ENCODE measurements at places on chromosomes 12 and 14.

DNA sequence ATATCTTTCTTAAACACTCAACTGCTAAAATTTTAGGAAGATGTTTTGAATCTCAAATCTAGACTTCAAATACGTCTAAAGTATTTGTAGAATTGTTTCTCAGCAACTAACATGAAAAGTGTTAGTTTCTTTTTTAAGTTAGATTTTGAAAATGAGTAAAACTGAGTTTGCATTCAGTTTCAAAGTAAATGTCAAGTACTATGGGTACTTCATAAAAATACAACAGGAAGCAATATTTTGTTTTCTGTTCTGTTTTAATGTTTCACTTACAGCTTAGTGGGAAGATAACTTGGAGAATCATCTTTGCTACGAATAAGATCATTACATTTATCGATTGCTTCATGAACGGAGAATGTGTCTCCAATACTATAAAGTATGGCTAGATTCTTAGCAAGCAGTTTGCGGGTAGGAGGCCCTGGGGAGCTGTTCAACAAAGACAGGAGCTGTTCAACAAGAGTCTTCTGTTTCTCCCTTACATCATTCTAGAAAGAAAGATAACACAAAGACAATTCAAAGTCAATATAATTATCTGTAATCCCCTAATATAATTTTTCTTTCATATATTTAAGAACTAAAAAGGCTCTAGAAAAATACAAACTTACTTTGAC lies 20.2 kb downstream of the HEATR5A start:
- no peak for DNase-seq

DNA sequence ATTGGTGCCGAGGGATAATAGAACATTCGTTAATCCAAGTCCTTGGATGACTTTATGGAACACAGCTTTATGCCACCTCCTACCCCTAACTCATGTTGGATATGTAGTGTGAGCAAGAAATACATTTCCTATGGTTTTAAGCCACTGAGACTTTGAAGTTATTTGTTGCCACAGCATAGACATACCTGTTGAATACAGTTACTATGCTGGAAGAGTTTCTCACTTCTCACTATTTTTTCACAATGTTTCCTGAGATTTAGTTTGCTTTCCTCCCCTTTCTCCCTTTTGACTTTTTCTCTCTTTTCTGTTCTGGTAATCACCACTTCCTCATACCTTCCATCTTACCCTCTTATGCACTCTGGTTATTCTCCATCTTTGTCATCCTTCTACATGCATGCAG lies 7.5 kb upstream of the CLEC4E start:
- DNase-seq = no peak

DNA sequence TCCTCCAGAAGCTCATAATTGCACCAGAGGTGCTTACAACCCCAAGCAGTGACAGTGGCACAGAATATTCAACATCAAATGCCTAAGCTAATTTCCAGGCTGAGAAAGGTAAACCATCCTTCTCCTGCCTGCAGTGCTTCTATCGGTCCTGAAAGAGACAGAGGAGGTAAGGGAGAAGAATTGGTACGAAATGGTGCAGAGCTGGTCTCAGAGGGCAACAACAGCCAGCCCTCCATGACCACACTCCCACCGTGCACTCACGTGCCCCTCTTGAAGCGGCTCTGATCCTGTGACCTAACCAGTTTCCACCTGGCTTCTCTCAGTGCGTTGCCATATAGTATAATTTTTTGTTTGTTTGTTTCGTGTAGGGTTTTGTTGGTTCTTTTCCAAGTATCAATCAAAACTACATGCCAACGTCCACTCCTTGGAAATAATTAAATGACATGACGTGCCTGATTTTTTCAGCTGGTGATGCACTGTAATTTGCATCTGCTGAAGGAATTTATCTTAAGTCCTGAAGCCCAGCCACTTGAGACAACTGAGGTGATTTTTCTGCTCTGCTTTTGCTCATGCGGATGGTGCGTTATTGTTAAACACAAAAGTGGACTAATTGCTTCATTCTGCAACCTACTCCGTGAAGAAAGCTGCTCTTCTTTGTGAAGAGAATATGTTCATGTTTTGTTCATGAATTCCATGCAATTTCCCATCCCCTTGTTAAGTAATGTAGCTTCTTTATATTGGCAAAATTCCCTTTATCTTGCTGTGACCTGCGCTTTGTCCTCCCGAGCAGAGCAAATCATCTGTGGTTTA lies 1.3 kb upstream of the ATP2A2 start:
- DNase-seq = no peak

DNA sequence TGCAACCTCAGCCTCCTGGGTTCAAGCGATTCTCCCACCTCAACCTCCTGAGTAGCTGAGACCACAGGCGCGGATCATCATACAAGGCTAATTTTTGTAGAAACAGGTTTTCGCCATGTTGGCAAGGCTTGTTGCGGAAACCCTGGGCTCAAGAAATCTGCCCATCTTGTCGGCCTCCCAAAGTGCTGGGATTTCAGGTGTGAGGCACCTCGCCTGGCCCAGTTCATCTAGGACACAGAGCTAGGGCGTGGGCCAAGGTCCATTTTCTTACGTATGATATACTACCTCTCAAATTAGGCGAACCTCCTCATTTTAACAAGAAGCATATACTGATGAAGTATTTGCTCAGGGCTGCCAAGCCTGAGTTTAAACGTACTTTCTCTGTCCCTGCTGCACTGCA lies 2.1 kb downstream of the RPS29 start:
- no peak for DNase-seq

GRCh38 chr12:69936214-69936731 lies 111.2 kb downstream of the MYRFL start:
- no peak for DNase-seq

- DNase-seq = no peak
Observed at GRCh38 chr12:27777141-27777540, 2.9 kb upstream of the KLHL42 start.

Data from T follicular helper cell (primary cell).